ENCODE measurements at places on chromosomes 5 and 9.

GRCh38 chr5:175162036-175162435 is 281.9 kb downstream of the DRD1 start:
- no peak for DNase-seq

- DNase-seq, result no peak
Measured at GRCh38 chr5:87876616-87877015, 392.0 kb downstream of the TMEM161B start.

DNA sequence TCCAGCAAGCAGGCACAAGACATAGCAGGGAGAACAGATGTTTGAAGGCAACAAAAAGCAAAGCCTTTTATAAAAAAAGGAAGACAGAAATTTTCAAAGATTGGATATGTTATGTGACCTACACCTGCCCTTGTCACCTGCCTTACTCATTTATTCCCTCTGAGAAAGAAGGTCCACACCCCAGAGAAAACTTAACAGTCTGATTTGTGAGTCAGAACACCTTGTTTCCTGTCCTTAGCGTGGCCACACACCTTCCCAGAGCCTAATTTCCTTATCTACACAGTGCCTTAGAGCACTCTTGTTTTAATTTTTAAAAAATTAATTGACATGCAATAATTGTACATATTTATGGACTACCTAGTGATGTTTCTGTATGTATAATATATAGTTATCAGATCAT is 419.0 kb upstream of the DAB2 start:
- no peak for DNase-seq

- DNase-seq, result no peak
Measured at GRCh38 chr5:35324679-35325078, 94.4 kb upstream of the PRLR start.

- peak; percentile 80 for DNase-seq
Measured at GRCh38 chr5:128216860-128217531, 133.4 kb downstream of the SLC12A2 start.

DNA sequence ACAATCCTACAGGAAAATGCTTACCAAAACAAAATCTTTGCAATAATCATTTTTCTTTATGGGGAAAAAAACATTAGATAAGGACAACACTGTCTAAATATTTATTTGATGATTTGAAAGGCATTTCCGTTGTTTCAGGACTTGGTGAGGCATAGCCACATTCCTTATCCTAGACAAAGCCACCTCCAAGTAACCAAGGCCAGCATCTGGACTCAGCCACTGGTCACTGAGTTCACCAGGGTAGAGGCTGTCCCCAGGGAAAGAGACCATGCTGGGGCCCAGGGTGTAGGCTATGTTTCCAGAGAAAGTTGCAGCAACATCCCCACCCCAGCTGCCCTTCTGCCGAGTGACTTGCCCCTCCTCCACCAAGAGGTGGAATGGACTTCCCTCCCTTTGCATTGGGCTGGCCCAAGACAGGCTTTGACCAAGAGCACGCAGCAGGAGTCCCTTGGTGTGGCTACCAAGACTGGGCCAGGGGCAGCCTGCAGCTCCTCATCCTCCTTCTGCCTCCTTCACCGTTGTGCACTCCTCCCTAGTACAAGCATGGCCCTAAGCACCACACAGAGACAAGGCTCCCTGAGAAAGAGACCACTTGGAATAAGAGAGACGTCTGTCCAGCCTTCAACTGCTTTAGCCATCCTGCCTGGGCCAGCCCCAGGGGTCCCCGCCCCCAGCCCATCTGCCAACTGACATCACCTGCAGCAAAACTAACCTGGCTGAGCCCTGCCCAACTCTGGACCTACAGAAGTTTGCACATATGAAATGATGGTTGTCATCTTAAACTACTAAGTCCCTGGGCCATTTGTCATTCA is 68.1 kb upstream of the SPIN1 start:
- DNase-seq, result no peak

GRCh38 chr5:83517072-83517687 is 45.6 kb downstream of the VCAN start:
- no peak for DNase-seq

GRCh38 chr5:92637247-92637646 is 943.8 kb downstream of the NR2F1-AS1 start:
- no peak for DNase-seq

DNA sequence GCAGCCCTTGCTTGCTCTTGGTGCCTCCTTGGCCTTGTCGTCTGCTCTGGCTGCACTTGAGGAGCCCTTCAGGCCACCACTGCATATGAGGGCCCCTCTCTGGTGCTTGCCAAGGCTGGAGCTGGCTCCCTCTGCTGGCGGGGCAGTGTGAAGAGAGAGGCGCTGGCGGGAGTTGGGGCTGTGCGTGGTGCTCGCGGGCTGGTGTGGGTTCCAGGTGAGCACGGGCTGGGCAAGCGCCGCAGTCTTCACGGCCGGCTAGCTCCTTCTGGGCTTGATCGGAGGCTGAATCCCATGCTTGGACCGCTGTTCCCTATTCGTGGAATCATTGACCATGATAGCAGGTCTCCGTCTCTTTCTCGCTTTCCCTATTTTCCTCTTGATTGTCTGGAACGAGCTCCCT is 56.5 kb downstream of the XRCC4 start:
- DNase-seq, result no peak

GRCh38 chr5:56717253-56717987 is 97.9 kb upstream of the MAP3K1 start:
- no peak for DNase-seq

GRCh38 chr5:134099288-134099872 is 15.1 kb upstream of the TCF7 start:
- DNase-seq, result no peak

DNA sequence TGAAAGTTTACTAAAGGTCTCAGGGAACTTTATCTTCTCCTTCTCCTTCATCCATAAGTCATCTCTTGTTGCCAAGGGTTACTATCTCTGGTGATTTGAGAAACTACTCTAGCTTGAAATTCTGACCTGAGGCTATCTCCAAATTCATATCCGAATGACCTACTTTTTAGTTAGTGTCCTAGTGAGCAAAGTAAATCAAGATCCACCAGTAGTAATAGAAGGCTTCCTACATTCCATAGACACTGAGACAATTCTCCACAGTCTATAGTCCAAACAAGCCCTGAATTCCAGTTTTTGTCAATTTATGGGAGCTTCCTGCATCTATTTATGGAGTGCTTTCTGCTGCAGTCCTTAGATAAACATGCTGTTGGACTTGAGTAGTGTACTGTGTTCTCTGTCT is 5.0 kb downstream of the IL7R start:
- DNase-seq, result no peak

GRCh38 chr9:73577848-73578247 is 426.2 kb downstream of the ANXA1 start:
- DNase-seq, result no peak

DNA sequence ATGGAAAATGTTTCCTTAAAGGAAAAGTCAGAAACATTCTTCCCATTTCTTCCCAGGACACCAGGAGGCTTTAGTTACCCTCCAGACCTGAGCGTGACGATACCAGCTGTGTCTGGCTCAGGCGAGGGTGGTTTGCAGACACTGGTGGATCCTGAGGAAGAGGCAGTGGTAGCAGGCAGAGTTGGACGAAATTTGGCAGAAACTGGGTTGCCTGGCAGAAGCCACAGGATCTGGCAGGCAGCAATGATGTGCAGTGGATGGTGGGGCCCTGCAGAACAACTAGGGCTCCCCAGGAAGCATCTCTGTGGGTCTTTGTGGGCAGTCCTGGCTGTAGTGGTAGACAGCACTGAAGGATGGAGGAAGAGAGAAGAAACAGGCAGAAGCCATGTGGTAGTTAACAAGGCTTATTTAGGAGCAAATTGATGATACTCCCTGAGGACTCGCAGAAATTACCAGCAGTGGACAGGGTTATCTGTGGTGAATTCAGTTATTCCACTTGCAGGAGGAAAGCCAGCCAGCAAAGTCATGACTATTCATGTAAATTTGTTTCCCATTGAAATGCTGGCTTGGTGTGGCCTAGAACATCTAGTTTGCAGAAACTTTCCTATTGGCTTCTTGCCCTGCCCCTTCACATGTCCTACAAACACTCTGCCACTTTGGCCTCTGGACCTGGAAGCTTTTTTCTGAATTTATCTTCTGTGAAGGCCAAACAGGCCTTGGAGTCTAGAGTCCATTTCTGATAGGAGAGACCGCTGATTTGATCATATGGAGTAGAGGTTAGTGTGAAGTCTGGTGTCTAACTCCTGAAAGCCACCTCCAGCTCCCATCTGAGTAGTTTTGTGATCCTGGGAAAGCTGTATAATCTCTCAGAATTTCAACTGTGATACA is 212.0 kb downstream of the DMRT2 start:
- no peak for DNase-seq

DNA sequence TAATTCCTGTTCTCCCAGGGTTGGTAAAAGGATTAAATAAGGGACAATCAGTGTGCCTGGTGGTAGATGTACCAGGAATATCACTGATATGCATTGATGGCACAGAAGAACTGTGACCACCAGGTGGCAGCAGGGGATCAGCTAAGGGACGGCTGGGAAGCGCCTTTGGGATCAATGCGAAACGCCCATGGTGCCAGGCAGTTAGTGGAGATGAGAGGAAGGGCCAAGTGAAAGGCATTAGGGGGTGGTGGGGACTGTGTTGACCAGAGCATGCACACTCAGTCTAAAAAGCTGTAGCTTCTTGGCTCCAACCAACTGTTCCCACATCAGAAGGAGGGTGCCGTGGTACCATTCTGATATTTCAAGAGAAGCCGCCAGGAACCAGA is 55.6 kb downstream of the ARHGEF37 start:
- no peak for DNase-seq

- no peak for DNase-seq
Measured at GRCh38 chr9:97468658-97469448, 32.6 kb upstream of the TMOD1 start.

DNA sequence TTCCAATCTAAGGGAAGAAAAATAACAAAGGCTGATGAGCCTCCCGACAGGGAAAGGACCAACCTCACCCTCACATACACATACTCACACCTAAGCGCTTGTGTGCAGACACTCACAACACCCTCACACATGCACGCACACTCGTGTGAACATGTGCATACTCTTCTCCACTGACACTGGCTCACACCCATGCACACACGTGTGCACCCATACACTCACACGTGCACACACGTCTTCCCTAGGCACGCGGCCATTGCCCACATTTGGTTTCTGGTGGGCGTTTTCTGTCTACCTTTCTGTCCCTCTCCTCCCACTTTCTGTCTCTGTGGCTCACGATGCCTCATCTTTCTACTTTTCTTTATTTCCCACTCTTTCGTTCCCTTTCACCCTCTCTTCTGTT is 169.7 kb upstream of the MVB12B start:
- no peak for DNase-seq

All from AG09309 (cell line).